ENCODE measurements at places on chromosomes 2 and 18.

DNA sequence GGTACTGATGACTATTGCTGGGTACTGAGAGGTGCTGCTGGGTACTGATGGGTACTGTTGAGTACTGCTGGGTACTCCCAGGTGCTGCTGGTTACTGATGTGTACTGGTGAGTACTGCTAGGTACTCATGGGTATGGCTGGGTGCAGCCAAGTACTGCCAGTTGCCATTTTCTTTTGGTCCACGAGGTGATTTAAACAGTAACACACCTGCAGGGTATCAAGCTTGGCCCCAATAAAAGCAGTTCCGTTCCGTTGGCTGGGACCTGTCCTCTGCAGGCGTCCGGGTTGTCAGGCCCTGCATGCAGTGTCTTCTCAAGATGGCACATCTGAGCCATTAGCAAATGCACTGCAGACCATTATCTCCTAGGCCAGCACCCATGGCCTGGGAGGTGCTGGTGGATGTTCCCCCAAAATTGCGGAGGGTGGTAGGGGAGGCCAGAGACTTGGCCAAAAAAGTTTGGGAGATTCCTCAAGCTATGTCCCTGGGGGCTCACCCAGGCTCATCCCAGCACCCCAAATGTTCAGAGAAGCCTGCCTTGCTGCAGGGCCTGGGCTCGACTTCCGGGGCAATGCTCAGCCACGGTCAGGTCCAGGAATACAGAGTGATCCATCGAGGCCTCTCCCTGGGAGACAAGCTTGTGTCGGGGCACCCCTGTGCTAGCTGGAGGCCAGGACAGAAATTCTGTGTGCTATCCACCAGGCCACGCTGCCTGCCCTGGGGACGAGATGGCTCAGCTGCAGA, 165.2 kb downstream of the TWIST2 start:
- no peak for DNase-seq

DNA sequence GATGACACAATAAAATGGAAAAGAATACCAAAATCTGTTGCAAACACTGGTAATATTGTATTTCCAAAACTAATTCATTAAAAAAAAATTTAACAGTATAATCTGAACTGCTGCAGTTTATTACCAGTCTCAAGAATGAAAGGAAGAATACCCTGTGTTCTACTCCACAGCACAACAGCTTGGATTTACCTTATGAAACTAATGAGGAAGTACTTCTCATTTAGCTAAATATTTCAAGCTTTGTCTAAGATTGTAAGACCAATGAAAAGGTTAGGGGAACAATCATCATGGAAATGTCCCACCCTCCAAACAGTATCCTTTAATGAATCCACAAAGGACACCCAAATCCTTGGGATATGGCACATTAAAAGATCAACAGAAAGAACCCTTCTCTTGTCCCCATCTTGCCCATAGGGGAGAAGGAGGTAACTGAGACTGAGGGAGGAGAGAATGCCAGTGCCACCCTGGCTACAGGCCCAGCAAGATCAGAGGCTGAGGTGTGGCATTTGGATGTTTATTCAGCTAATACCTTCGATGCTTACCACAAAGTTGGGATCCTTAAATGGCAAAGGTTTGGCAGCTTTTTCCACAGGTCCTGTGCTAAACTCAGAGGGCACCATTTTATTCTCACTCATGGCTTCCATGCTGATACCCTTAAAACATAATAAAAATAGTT, 17.7 kb downstream of the INO80C start:
- DNase-seq: no peak

DNA sequence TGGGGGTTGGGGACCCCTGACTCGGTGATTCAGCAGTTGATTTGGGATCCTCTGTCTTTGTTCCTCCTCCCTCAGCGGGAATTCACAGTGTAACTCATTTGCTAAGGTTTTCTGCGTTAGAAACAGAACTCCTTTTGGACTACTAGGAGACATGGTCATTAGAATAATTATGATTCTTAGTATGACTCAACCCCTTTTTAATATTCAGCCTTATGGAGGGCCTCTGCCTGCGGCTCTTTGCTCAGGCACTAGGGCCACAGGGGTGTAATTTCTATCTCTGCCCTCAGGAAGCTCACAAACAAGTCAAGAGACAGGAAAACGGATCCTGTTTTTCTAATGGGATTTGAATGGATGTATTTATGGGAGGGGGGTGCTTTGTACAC, 117.4 kb downstream of the SPTBN1 start:
- DNase-seq: no peak

GRCh38 chr2:55351672-55352071, 68.0 kb downstream of the CCDC88A start:
- no peak for DNase-seq

DNA sequence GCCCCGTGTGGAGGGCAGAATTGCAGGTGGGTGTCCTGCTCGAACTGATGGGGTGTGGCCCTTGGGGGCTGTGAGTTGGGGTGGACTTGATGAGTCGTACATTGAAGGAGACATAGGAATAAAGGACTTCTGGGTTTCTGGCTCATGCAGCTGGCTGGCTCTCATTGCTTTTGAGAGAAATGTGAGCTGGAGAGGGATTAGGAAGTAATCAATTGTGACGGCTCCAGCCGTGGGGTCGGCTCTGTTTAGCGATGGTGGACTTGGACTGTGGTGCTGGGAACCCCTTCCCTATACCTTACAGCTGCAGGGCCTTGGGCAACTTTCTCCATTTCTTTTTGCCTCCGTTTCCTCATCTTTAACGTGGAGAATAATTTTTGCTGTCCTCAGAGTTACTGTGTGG, 9.2 kb downstream of the IMPA2 start:
- no peak for DNase-seq

DNA sequence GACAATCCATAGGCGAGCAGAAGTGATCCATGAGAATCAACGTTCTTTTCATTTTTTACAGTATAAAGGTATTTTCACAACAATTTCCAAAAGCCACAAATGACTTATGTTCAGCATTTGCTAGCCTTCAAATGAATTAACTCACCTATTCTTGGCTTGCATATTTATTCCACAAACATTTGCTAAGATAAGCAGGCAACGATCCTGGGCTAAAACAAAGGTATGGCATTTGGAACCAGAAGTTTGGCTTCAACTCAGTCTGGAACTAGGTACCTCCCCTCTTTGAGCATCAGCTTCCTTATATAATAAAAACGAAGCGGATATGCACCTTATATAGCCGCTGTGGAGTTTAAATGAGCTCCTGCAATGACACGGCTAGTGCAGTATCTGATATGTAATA, 20.5 kb downstream of the CYRIA start:
- no peak for DNase-seq

DNA sequence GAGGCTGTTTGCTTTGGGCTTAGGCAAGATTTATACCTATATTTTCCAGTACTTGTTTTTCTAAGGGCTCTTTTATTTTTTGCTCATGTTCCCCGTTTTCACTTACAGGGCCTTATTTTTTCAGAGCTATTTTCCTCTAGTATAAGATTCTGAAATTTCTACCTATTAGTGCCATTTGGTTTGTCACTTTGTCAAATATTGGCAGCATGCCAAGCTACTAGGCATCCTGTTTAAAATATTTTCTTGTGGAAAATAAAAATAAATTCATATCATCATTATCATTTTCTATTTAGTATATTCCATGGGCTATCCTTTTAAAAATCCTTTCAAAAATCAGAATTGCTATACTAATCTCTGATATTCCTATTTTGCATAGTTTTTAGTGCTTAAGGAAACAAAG, 64.8 kb upstream of the CHST9 start:
- DNase-seq: no peak

GRCh38 chr2:165126244-165126643, 77.6 kb downstream of the SCN3A start:
- DNase-seq: no peak

- no peak for DNase-seq
Measured at GRCh38 chr2:21928292-21928691, 804.5 kb downstream of the TDRD15 start.

- no peak for DNase-seq
Measured at GRCh38 chr2:16623564-16624435, 41.8 kb downstream of the CYRIA start.

DNA sequence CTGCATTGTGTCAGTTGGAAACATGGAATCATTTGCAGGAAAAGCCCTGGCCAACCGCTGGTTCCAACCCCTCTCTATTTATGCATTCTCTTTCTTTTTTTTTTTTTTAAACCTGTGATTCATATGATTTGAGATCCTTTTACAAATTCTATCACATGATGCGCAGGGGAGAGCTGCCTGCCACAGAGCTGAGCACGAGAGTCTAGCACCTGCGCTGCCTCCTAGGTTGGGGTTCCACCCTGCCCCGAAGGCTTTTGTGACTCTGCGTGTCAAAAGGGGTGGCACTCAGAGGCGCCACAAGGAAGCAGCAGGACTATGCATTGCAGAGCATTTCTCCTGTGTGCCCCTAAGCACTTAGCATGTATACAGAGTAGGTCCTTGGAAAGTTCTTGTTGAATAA, 17.3 kb upstream of the ESPNL start:
- DNase-seq: no peak

DNA sequence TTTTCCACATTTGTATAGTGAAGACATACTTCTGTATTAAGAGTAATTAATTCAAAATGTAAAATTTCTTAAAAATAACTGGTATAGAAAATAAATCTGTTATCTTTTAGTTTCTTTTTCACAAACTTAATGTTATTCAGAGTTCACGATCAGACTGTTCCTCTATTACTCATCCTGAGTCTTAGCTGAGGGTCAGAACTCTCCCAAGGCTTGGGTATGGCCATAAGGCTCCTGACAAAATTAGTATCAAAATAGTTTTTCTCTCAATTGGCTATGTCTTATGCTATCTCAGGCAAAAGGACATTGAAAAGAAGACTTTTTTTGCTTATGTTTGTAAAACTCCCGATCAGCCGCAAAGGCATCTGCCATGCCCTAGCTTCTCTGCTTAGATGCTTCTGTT, 56.1 kb upstream of the NAB1 start:
- DNase-seq: no peak

- no peak for DNase-seq
Measured at GRCh38 chr2:42823744-42824453, 31.5 kb upstream of the HAAO start.

DNA sequence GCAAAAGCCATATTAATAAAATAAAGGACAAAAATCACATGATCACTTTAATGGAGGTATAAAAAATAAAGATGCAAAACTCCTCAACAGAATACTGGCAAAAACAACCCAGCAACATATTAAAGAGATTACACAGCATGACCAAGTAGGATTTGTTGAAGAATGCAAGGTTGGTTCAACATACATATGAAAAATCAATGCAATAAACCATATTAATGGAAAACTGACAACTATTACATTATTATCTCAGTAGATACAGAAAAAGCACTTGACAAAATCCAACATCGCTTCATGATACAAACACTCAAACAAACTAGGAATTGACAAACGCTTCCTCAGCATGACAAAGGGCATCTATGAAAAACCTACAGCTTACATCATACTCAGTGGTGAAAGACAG, 76.7 kb downstream of the CRACDL start:
- no peak for DNase-seq

GRCh38 chr2:192166946-192167345, 27.8 kb downstream of the TMEFF2 start:
- no peak for DNase-seq

- DNase-seq: no peak
Measured at GRCh38 chr18:77851802-77852201, 602.2 kb downstream of the GALR1 start.

DNA sequence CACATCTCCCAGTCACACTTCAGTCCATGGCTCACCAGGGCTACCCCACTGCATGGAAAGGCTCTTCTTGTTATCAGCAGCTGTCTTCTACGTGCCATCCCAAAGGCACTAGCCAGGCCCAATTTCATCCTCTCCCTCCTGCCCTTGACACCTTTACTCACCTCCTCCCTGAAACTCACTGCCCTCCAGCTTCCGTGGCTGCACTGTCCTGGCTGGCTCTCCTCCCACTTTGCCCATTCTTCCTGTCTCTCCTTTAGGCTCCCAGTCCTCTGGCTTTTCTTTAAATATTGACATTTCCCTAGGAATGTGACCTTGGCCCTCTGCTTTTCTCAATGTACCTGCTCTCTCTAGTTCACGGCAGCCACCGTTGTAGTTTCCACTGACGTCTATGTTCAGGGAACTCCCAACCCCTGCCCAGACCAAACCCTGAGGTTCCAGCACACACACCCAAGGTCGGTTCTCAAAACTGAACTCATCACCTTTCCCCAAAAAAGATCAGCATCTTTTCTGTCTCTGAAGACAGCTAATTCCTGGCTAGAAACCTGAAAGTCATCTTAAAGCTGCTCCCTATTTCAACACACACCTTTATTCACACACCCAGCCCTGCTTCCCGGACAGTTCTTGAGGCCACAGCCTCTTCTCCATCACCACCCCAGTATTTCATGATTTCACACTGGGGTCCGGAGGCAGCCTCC, 36.7 kb downstream of the WDFY1 start:
- no peak for DNase-seq

GRCh38 chr2:7384773-7385349, 467.6 kb downstream of the RNF144A start:
- no peak for DNase-seq

- DNase-seq: no peak
Measured at GRCh38 chr2:1655461-1655860, 88.9 kb downstream of the PXDN start.

Data from foreskin keratinocyte (primary cell).